ENCODE measurements at places on chromosomes 3 and 15.

- no peak for DNase-seq
Observed at GRCh38 chr3:23450051-23450450, 246.9 kb downstream of the UBE2E2 start.

GRCh38 chr3:10232137-10232536 is 16.1 kb upstream of the TATDN2 start:
- no peak for DNase-seq

- DNase-seq = no peak
Observed at GRCh38 chr3:167887096-167887495, 151.6 kb downstream of the SERPINI1 start.

DNA sequence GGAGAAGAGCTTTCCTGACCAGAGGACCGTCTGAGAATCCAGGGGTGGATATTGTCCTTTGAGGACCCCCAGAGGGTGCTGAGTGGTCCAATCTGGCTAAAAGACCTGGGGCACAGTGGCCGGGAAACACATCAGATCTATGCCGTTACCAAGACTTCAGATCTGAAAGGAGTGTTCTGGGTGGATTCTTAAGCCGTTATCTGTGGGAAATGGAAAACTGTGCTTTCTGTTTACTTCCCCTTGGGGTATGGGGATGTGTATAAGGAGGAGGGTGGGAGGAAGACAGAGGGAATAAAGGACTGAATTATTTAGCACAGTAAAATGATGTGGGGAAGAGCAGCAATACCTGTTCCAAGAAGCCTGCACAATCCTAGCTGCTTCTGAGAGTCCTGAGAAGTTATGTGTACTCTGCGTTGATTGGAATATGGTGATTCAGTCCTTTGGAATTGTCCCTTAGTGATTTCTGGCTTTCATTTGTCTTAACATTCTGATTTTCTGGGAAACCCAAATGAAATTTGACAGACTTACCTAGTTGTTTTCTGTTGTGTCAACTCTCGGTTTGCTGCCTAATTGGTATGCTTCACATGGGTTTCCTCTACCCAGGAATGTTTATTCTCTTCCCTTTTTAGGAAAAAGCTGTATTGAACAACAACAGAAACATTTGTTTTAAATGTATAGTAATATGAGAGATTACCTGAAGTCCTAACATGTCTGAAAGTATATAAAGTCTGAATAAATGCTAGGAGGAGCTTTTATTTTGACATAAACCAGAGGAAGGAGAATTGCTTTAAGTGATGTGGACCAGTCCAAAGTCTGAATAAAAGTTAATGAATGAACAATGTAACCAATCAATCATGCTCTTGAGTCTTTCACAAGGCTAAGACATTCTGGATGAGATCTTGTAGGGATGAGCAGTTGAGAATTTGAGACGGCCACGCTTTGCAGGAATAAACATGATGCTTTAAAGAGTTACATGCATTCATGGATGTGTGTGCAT is 427.1 kb upstream of the C2CD4B start:
- no peak for DNase-seq

DNA sequence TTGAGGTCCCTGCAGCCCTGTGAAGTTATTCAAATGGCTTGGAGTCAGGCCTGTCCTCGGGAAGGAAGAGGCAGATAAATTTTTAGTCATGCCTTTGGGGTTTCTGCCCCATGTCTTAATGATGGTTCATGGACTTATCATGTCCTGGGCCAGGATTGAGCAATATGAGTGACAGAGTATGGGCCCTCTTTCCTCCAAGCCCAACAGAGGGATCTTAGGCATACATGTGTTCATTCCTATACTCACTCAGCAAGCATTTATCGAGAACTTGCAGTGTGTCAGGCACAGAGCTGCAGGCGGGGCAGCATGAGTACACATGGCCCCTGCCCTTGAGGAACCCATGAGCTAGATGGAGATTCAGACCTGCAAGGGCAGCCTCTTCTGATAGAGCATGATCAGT is 6.2 kb downstream of the ESYT3 start:
- DNase-seq = no peak

GRCh38 chr15:93587059-93587521 is 498.1 kb upstream of the RGMA start:
- no peak for DNase-seq

GRCh38 chr3:151816091-151816604 is 2.2 kb downstream of the AADAC start:
- no peak for DNase-seq

GRCh38 chr3:168877899-168878298 is 782.2 kb upstream of the GOLIM4 start:
- no peak for DNase-seq

DNA sequence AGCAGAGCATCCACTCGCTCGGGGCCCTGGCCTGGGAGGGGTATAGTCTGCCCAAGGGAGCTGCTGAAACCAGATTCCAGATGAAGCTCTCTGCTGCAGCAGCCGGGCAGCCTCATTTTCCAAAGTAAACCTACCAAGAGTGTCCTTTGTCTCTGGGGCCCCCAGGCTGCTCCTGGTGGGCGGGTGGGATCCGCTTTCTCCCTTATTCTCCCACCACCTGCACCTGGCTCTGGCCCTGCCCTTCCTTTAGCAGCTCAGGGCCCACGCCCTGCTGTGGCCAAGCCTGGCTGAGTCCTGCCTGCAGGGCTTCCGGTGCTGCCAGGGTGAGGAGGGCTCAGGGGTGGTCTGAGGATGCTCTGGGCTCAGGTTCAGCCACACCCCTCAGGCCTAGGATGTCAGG is 13.0 kb downstream of the SCN5A start:
- DNase-seq = no peak

Measured in substantia nigra (tissue), 51 donors.